Epithelial cell of proximal tubule (primary cell): ENCODE measurements at places on chromosomes 5 and 9.

DNA sequence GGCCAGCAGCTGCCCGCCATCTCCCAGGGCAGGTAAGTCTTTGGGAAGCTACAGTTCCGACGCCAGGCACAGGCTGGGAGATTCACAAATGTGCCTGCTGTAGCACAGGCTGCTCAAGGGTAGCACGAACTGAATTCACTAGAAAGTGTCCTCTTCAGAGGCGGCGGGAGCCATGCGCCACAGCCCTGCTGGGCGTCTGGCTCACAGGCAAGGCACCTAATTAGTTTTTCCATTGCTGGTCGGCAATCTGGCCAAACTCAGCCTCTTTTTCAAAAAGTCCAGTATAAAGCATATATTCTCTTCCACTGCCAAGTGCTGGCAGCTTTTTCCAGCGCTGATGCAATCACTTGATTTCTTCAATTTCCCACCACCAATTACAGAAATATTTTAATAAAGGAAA lies 128.9 kb upstream of the RAPGEF1 start:
- no peak for DNase-seq

GRCh38 chr5:15794052-15794985 lies 294.3 kb downstream of the FBXL7 start:
- DNase-seq: no peak

GRCh38 chr5:136998854-136999357 lies 500.2 kb downstream of the SPOCK1 start:
- DNase-seq: no peak

GRCh38 chr9:133731876-133732638 lies 6.1 kb downstream of the SARDH start:
- no peak for DNase-seq

DNA sequence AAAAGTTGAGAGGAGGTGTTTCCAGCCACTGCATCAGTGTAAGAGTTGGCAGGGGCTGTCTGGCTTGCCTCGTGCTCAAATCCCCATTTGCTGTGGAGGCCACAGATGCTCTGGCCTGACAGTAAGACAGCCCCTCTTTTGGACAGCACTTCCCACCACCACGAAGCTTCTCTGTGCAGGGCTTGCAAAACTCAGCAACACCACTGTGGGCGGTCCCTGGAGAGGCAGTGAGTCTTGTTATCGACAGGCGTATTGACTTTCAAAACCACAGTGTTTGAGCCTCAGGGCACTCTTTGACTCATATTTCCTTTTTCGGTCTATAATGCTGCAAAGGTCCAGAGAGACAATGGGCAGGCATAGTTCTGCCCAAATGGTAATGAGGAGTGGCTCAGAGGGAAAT lies 539.5 kb downstream of the EBF1 start:
- no peak for DNase-seq
